Psoas muscle (tissue), 8 donors: ENCODE measurements at places on chromosomes 2 and 18.
A peak's percentile ranks its signal among the peaks of the same experiment; 100 is the strongest.

DNA sequence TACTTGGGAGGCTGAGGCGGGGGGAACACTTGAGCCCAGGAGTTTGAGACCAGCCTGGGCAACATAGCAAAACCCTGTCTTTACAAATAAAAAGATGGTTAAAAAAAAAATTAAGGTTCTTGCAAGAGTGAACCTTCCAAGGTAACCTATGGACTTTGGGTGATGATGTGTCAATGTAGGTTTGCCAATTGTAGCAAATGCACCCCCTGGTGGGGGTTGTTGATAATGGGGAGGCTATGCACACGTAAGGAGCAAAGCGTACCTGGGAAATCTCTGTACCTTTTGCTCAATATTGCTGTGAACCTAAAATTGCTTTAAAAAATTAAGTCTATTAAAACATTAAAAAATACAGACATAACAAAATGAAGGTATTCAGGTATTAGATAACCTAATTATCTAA, 70.4 kb downstream of the CWC22 start:
- DNase-seq: no peak

DNA sequence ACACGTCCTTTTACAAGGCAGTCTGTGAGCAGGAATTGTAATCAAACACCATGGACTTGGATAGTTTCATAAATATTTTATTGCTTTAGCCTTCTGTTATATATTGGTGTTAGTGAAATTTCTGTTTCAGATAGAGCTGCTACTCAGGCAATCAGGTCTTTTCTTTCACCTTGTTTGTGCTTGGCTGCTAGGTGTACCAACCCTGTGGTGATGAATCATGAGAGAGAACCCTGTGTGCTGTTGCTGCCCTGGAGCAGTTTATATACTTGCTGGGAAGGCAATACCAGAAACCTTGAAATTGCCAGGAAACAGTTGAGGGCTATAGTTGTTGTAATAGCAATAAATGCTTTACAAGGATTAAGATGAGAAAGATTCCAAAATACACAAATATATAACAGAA, 84.5 kb downstream of the FSHR start:
- no peak for DNase-seq

DNA sequence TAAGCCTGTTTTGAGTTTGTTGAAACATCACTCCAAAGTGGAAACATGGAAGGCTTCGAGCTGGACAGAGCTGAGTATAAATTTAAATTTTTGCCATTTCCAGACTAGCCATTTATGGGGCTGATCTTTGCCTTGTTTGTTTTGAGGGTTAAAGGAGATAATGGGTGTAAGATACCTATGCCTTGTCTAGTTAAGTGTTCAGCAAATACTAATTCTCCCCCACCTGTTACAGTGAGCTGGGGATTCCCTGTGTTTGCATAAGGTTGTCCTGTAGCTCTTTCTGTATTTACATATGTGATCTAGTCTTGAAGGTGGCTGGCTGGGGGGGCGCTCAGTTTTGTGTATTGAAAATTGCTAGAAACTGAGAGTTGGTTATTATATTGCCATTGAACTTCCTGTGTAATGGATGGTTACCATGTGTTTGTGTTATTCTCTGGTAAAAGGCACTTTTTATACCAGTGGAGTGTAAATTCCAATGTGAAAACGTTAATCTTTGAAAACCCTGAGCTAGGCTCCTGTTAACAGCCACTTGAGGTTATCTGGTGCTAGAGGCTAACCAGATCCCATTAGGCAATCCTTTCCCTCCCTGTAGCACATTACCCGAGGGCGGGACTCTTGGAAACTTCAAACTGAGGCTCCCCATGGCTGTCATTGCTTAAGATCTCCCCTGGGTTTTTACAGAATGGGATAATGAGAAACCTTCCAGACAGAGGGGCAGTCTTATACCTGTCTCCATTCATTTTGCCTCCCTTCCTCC, 26.7 kb downstream of the TANC1 start:
- DNase-seq: no peak

DNA sequence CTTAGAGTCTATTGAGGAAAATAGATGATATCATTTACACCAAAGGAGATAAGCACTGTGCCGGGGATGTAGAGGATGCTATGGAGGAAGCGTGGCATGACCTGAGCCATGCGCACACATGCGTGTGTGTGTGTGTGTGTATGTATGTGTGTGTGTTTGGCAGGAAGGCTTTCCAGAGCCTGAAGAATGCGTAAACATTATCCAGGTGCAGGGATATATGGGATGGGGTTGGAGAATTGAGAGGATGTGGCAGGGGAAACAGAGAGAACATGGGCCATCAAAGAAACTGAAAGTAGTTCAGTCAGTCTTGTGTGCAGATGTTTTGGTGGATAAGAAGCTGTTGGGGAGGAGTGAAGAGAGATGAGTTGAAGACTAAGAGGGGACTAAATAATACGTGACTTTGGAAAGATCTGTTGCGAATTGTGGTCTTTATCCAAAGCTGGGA, 9.3 kb upstream of the STAT1 start:
- DNase-seq: no peak

DNA sequence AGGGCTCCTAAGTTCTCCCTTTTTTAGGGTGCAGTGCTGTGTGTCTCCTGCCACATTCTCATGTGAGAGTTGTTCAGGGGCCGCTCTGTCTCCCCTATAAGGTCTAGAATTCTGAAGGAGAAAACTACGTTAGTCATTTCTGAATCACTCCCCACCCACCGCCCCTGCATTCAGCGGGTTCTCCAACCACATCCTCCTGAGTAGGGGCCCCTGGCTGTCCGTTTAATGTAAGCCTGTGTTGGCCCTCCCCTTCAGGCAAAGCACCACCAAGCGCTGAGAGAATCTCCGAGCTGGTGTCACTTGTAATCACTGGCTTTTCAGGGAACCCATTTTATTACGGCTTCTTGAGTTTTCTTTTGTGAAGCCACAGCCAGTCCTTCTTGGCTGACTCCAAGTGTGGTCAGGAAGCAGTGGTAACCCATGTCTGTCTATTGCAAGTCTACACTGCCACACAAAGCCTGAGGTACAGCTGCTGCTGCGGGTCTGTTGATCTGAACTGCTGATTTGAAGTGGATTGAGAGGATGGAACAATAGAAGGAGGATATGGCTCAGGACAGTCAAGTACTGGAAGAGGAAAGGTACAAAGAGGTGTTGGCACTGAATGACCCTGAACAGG, 16.9 kb downstream of the LCT start:
- DNase-seq: no peak

DNA sequence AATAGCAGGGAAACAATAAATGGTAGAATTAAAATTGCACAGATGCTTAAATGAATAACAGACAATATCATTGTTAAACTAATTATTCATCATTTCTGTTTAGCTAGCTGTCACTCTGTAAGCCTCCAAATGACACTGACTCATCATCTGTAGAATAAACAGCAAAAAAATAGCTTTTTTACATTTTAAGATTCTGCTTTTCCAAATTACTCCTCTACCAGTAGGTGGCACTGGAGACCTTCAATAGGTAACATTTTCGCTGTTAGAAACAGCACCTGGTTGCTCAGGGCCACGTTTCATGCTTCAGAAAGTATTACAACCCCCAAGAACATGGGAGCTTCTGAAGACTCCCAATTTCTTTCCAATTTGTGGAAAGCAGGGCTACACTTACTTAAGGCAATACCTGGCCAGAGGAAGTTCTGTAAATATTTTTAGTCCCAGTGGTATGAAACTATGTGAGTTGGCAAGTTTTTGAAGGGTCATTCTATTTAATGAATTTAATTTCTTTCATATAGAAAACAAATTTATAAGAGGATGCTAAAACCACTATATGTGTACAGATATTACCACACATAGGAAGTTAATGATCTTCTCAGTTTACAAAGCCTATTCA, 45.4 kb downstream of the TTN start:
- no peak for DNase-seq

- no peak for DNase-seq
Observed at GRCh38 chr18:69948919-69949537, 1.4 kb upstream of the CD226 start.

DNA sequence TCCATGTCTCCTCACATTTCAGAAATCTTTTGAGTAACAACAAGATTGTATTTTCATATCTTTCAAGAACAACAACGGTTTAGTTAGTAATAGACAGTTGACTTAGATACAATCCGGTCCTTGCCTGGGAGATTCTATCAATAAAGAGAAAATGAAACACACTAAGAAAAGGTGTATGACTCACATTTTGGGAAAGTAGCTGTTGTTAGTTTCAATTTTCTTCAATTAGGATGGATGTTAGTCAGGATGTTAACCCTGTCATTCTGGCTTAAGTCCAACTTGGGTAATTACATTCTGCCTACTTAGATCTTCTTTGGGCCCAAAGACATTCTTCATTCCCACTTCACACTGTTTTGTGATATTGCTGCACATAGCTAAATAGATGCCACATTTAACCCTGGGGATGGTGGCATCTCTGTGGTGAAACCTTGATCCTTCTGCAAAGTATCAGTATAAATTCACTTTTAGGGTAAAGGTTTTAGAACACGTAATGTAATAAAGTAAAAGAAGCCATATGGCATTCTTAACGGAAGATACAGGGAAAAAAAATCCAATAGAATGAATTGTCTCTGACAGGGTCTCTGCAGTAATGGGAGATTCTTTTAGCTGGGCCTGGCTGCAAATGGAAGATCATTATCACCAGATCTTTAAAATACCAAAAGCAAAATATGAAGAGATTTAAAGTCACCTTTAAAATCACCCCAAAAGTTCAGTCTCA, 365.5 kb downstream of the FIGN start:
- no peak for DNase-seq

DNA sequence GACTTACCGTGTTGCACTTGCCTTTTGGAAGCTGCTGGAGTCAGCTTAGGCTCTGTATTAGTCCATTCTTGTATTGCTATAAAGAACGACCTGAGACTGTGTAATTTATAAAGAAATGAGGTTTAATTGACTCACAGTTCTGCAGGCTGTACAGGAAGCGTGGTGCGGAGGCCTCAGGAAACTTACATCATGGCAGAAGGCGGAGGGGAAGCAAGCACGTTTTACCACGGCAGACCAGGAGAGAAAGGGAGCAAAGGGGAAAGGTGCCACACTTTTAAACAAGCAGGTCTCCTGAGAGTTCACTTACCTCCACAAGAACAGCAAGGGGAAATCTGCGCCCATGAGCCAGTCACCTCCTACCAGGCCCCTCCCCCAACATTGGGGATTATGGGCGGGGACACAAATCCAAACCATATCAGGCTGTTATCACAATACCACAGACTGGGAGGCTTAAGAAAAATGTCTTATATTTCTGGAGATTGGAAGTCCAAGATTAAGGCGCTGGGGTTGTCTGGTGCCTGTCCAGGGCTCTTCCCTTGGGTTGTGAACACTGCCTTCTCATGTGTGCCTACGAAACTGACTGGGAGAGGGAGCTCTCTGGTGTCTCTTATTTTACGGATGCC, 3.6 kb upstream of the D2HGDH start:
- no peak for DNase-seq

GRCh38 chr2:230007931-230008707, 60.6 kb downstream of the SLC16A14 start:
- DNase-seq: peak; percentile 68

GRCh38 chr2:216792222-216793021, 67.4 kb downstream of the TNP1 start:
- DNase-seq: peak; percentile 56
